RWPE1 (cell line): ENCODE measurements at places on chromosomes 1 and 21.

DNA sequence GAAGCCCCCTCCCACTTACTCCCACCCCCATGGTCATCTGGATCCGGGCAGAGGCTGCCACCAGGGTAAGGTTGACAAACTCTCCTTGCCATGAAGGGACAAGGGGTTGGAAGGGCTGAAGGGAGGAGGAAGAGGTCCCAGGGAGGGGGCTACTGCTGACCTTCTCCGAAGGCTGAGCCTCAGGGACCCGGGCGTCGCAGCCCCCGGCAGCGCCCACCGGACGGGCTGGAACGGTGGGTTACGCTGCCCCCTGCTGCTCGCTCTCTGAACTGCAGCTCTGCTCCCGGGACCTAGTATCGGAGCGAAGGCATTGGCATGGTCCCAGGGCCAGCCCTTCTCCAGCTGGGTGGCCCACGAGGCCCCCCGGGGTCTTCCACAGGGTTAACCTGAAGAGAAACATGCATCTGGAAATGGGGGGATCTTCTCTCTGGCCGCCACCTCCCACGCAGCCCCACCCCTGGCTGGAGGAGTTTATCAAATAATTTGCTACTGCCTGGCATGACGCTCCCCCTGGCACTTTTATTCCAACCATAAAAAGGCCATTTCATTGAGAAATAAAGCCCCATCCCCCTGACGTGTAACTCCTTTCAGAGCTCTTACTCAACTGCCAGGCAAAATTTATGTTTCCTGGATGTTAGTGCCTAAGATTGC, 70.4 kb upstream of the TARDBP start:
- peak; percentile 68 for DNase-seq

- no peak for DNase-seq
Measured at GRCh38 chr1:67534627-67535065, 104.4 kb upstream of the SERBP1 start.

- DNase-seq, result peak; percentile 87
Measured at GRCh38 chr1:232704694-232705680, 75.1 kb upstream of the SIPA1L2 start.

DNA sequence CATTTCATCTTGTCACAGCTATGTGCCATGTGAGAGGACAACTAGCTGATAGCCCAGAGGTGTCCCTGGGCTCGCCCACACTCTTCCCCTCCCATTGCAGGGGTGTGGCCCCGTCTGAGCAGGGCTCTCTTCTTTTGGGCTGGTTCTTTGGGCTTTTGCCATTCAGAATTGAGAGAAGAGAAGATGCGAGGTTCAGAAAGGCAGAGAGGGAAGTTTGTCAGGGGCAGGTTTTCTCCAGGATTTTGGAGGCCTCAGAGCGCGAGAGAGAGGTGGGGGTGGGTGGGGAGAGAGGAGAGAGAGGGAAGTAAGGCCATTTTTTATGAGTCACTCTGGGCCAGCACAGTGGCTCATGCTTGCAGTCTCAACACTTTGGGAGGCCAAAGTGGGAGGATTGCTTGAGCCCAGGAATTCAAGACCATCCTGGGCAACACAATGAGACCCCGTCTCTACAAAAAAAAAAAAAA, 5.2 kb downstream of the IFI6 start:
- DNase-seq, result no peak

DNA sequence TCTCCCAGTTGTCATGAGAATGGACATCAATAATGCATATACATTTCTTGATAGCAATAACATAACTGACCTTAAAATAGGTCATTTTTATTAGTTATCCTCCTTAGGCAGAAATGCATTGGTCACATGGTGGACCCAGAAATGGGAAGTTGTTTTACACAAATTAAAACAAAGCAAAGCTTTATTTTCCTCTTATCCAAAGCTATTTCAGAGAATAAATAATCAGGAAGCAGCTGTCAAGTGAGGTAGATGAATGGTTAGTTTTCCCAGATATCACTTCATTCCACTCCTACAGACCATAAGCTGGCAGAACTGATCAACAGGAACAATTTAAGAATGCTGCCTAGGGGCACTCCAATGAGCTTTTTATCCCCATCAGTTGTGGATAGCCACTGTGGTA, 16.0 kb upstream of the OLIG1 start:
- no peak for DNase-seq

- peak; percentile 75 for DNase-seq
Measured at GRCh38 chr1:94481473-94481933, 60.1 kb downstream of the F3 start.

DNA sequence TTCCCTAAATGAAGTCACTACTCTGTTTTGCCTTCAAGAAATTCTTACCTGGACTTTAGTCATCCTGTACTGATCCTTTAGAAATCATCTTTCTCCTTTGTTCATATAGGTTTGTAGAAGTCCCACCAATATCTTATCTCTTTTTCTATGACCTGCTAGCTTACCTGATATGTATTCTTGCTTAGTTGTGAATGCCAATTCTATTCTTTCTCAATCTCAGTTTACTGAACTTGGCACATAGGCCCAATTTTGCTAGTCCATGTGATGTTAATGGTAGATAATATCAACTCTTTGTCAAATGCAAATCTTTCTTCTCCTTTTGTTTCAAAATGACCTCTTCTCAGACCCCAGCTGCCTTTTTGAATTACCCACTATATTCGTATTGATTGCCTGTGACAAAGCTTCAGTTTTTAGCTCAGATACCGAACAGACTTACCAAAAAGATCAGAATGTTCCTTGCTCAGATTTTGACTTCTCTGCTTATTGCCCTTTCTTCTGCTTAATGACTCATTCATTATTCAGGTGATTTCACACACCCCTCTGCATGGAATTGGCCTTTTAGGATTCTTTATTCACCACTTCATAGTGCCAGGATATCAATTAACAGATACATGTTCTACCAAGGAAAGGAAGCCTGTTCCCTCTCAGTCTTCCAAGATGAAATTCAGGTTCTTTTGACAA, 20.6 kb downstream of the IPO9 start:
- DNase-seq, result peak; percentile 70

DNA sequence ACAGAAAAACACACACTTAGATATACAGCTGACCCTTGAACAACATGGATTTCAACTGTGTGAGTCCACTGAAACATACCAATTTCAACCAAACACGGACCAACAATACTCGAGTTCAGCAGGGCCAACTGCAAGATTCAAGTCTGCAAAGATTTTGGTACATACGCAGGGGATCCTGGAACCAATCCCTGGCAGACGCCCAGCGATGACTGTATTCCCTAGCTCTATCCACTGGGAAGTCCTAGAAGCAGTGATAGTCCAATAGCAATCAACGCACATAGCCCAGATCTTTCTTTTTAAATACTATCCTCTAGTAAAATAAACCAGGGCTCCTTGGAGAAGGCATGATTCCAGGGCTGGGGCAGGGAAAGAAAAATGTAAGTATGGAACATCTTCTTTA, 9.0 kb downstream of the DDX59 start:
- DNase-seq, result no peak

- DNase-seq, result no peak
Measured at GRCh38 chr1:113858982-113859381, 12.5 kb downstream of the PTPN22 start.

DNA sequence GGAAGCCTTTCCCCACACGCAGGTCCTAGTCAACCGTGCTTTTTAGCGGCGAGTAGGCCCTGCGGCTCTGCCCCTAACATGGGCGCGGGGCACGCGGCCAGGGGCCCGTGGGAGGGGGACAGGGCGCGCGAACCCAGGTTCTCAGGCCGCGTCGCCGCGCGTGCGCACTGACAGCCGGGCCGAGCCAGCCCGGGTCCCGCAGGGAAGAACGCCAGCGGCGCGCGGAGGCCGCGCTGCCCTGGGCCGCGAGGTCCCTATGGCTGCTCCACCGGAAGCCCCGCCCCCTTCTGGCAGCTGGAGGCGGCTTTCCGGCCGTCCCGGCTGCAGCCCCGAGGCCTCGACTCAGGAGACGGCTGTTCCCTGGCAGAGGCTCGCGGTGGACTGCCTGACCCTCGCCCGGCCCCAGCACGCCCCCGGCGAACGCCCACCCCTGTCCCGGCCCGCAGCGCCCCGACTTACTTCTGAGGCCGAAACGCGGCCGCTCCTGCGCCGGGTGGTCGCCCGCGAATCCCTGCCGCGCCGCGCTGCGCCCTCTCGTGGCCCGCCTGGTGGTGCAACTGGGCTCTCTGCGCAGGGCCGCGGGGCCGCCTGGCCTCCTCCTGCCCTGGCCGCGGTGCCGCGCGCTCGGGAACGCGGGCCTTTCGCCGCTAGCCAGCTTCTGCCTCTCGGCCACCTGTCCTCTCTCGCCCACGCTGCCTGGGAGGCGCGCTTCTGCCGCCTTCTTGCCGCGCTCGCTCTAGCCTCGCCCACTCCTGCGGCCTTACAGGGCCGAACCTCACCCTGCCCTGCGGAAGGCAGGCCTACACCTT, 16.6 kb upstream of the RIPPLY3 start:
- DNase-seq, result peak; percentile 95

DNA sequence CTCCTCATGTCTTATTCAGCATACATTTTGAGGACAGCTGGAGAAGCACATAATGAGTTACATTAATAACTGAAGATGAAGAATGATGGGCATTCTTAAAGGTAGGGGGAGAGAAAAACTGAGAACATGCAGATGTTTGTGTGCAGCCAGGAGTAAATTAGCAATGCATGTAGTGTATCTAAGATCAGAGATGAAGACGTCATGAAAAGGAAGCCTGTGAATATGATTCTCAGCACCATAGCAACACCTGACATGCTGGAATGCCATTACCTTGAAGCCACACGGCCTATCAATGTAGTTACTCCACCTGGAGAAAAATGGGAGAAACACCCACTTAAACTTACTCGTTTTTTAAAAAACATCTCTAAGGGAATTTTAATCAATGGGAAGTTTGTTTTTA, 607.1 kb downstream of the PTPRC start:
- DNase-seq, result no peak

GRCh38 chr1:99539131-99539530, 106.8 kb upstream of the PALMD start:
- DNase-seq, result no peak

DNA sequence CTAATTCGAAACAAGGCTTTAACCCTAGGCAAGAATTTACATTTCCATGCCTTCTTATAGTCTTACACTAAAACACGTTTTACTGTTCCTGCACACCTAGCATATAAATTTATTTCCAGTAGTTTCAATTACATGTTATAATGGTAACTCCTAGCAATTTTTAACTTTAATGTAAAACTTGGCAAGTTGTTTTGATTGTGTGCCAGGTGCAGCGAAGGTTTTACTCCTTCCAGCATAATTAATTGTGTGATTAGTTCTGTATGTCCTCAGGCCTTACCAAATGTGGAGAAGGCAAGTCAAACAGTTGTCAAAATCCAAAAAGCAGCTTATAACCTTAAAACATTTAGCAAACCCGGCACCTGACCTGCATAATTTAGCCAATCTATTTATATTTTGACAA, 114.8 kb downstream of the KCNK1 start:
- no peak for DNase-seq

GRCh38 chr1:23625459-23625858, 66.1 kb upstream of the RPL11 start:
- no peak for DNase-seq
